ENCODE measurements at places on chromosomes 4 and X. TPM values are rescaled to one million over a fixed set of nuclear protein-coding genes. Genes with fewer than 3 reads are reported as not detected.

DNA sequence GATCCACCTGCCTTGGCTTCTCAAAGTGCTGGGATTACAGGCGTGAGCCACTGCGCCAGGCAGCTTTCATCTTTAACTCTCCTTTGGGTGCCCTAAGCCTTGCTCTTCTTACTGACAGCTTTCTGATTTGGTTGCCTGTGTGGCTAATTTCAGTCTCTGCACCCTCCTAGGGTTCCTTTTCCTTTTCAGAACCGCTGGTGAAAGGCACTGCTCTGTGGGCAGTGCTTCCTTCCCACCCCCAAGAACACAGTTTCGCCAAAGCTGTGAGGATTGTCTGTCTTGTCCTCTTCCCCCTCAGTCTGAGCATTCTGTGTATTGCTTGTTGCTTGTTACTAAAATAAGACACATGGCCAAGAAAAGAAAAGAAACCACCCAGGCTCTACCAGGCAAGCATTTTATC lies 101.4 kb upstream of the FRMPD3 start:
- DNase-seq = no peak

ARHGAP6 gene
- total RNA-seq = not detected

DNA sequence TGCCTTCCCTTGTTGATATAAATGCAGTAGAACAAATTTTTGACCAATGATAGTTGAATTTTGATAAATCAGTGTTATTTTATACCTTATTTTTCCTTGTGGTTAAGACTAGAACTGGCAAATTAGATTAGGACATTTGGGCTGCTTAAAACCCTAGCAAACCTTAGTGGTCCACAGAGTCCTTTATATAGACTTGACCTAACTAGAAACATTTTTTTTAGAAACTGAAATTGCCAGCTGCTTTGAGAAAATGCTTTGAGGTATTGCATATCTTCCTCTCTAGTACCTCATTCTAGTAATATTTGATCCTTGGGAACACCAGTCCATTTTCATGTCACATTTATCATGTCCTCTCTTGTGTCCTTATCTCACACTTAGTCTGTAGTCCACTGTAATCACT lies 580.3 kb downstream of the FSTL5 start:
- no peak for DNase-seq

- no peak for DNase-seq
Observed at GRCh38 chr4:38601244-38601915, 62.6 kb upstream of the KLF3 start.

GRCh38 chrX:101430457-101431078 lies 22.5 kb downstream of the HNRNPH2 start:
- no peak for DNase-seq

GRCh38 chr4:27223326-27223725 lies 362.7 kb downstream of the STIM2 start:
- DNase-seq = no peak

PCDH10 gene
- total RNA-seq = not detected

GRCh38 chr4:124589786-124590185 lies 122.7 kb downstream of the ANKRD50 start:
- DNase-seq = no peak

DNA sequence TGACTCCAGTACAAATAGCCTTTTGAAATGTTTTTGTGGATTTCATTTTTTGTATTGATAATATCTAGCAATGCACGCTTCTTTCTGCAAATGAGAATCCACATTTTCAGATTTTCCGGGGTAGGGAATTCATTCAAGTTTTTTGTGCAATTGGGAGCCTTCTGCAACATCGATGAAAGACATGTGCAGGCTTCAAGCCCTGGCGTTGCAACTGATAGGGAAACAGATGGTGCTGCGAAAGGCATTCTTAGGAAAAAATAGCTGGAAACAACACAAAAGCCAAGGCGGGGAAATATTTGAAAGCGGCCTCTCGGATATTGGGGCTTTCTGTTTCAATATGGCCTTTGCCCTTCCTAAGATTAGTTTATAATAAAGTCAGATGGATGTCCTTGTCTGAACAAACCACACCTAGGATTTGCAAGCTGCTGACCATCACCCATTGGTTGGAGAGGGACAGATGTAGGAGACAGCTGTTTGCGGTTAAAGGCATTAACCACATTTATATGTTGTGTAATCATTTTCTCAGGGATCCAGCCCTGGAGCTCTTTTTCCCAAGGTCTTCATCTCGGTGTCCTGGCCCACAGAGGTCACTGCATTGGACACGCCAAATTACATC lies 136.5 kb downstream of the PRKX start:
- DNase-seq = no peak

DNA sequence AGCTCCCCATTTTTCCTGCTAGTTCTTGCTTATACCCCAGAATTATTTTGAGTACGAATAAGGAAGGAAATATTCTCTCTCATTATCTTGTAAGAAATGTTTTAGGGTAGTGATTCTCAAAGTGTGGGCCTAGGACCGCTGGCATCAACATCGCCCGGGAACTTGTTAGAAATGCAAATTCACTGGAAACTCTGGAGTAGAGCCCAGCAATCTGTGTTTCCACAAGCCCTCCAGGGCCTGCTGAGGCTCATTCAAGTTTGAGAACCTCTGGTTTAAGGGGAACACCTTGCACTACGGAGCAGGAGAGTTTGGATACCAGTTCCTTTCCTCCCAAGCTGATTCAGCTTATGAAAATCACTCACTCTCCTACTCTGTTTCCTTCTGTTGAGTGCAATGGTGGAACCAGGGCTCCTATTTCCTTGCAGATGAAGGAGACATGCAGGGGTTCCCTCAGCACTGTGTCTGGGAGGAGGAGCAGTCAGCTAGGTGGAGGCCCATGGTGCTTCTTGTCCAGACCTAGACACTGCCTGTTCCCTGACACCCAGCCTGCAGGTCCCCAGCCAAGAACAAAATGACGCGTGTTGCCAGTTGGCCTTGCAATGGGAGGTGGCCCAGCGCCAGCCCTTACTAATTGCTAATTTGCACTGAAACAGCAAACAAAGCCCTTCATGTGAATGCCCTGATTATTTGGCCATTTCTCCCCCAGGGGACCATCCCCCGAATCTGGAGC lies 68.5 kb downstream of the CYTL1 start:
- DNase-seq = no peak

DNA sequence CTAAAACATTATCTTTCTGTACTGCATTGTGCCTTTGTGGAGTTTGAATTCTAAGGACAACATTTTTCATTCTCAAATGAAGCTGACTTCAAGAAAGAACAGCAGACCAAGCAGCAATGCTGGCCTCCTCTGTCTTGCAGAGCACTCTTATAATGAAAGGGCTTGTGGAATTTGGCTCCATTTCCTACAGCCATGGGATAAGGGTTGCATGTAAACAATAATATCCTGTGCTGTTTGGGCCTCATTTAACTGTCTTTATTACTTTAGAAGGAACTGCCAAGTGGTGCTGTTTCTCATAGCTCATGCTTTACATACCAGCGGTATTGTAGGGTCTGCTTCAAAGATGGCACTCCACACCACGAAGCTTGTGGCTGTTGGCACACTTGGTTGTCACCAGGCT lies 111.4 kb upstream of the EOLA2 start:
- DNase-seq = no peak

GRCh38 chrX:154738011-154738738 lies 12.7 kb downstream of the GAB3 start:
- no peak for DNase-seq

TENM3 gene
- total RNA-seq = not detected

- no peak for DNase-seq
Observed at GRCh38 chrX:71612256-71612655, 6.1 kb downstream of the CXCR3 start.

ASB5 gene
- total RNA-seq = not detected

DNA sequence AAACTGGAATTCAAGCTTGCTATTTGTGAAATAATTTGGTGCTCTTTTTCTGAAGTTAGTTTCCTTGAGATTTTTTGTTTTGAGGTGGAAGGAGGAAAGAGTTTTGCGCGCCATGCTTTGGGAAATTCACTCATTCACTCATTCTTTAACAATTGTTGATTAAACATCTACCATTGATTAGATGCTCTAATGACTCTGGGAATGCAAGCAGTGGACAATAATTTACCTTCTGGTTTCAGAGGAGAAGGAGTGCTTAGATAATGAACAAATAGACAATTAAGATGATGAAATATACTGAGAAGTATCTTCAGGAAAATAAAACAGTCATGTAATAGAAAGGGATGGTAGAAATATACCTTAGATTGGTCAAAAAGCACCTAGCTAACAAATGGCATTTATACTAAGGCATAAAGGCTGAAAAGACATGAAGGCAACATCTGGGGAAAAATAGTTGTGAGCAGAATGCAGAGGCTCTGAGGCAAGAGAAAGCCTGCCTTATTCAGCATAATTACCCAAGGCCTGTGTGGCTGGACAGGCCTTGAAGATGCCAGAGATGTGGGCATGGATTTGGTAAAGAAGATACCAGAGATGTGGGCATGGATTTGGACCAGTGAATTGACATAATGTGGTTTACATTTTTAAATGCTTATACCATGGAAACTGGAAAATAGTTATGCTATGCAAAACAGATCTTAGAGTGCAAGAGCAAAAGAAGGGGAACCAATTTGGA lies 2.7 kb upstream of the COMMD8 start:
- DNase-seq = no peak

GRCh38 chr4:113292371-113293042 lies 243.1 kb downstream of the ANK2 start:
- DNase-seq = no peak

GRCh38 chr4:68906780-68907137 lies 44.8 kb downstream of the UGT2A3 start:
- no peak for DNase-seq

DNA sequence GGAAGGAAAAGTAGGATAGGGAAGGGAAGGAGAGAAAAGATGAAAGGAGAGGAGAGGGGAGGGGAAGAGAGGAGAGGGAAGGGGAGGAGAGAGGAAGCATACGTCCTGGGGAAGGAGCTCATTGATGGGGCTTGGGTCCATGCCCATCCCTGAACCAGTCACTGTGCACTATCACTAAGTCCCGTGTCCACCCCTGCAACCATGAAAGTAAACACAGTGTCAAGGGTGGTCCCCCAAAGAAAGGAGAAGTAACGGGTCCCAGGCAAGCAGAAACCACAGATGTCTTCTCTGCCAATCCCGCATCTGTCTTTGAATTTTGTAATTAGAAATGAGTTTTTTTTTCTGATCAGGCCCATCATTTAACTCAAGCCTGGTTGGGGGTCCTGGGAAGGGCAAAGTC lies 55.2 kb downstream of the LGI2 start:
- DNase-seq = no peak

DNA sequence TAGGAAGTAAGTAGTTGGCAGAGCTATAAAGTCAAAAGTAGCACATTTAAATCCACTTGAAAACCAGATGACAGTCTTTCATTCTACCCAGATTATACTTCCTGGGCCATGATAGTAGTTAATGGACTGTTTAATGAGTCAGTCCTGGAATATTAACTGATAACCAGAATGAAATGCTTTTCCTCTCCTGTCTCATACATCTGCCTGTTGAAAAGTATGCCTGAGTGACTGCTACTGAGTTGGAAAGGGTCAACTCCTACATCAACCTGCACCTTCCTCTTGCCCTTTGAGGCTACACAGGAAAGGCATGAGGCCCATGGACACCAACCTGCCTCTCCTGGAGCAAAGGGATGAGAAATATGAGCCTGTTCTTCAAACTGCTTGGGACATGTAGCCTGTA lies 36.0 kb upstream of the COX7B2 start:
- no peak for DNase-seq

NR3C2 gene
- 19.5 TPM for total RNA-seq

- DNase-seq = no peak
Observed at GRCh38 chrX:103170216-103170615, 44.7 kb upstream of the BEX4 start.

- DNase-seq = no peak
Observed at GRCh38 chr4:153763404-153763803, 3.6 kb upstream of the RNF175 start.

HDAC8 gene
- total RNA-seq = 25.2 TPM

DNA sequence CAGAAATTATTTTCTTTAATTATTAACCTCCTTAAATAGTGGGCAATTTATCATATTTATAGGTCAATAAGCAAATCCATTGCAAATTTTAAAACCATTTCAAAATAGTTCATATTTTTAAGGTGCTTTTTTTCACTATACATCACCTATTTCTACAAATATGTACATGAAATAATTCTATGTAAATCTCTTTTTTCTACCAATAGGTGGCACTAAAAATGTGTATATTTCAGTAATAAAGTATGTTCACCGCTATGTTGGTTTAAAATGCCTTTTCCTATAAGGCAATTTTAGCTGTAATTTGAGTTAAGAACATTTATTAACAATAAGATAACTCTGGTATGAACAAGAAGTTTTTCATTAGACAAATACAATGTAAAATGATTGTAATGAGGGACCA lies 672.2 kb downstream of the KCTD8 start:
- DNase-seq = no peak

SPANXA1 gene
- total RNA-seq = not detected

- DNase-seq = no peak
Observed at GRCh38 chrX:49147282-49147681, 15.3 kb upstream of the MAGIX start.

GRCh38 chrX:31245714-31246113 lies 173.9 kb upstream of the FTHL17 start:
- no peak for DNase-seq

GRCh38 chr4:167885071-167885470 lies 207.3 kb upstream of the ANXA10 start:
- no peak for DNase-seq

- no peak for DNase-seq
Observed at GRCh38 chr4:43607400-43607799, 714.9 kb downstream of the GRXCR1 start.

GRCh38 chrX:18353931-18354368 lies 538 bp downstream of the SCML2 start:
- DNase-seq = peak; percentile 39

DNA sequence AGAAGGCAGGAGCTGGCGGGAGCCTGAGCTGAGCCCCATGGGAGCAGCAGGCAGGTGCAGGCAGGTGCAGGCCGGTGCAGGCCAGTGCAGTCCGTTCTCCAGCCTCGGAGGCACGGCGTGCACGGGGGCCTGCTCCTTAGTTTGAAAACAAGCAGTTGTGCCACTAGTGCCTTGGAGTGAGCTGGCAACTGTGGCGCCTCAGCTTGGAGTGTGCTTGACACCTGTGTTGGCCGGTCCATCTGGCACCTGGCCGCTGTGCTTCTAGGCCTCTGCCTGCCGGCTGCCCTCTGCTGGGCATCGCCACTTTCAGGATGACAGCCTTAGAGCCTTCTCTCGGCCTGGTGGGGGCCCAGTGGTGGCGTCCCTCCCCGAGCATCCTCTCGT lies 47.9 kb downstream of the RGS12 start:
- no peak for DNase-seq

GRCh38 chrX:150968862-150969720 lies 14.0 kb upstream of the HMGB3 start:
- no peak for DNase-seq

PDLIM5 gene
- total RNA-seq = 31.6 TPM

- peak; percentile 66 for DNase-seq
Observed at GRCh38 chrX:107672955-107673378, 44.7 kb downstream of the PRPS1 start.

DNA sequence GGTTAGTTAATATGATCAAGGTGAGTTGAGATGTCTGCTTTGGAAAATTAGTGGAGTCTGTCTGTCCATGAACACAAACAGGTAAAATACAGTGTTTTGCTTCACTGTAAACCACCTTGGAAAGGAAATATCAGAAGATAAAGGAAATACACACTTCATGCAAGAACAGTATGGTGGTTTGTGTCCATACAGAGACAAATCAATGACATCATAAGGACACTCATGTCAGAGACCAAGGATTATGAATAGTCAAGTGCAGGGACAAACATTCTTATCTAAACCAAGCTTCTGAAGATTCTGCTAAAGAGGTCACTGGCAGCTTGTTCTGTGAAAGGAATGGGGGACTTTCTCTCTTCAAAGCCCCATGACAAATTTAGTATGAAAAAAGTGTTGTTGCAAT lies 322.9 kb upstream of the F9 start:
- DNase-seq = no peak

- no peak for DNase-seq
Observed at GRCh38 chrX:140492066-140492994, 12.5 kb downstream of the SOX3 start.

All from activated naive CD8-positive, alpha-beta T cell treated with anti-CD3 and anti-CD28 coated beads, Interleukin-2, amount 10 ng/mL, durations not matched to agents 7 days and 5 days (primary cell).